Transverse colon (tissue), 4 donors: ENCODE measurements at places on chromosomes 3 and 15.

GRCh38 chr3:134327594-134327975 is 46.7 kb downstream of the AMOTL2 start:
- no peak for DNase-seq

DNA sequence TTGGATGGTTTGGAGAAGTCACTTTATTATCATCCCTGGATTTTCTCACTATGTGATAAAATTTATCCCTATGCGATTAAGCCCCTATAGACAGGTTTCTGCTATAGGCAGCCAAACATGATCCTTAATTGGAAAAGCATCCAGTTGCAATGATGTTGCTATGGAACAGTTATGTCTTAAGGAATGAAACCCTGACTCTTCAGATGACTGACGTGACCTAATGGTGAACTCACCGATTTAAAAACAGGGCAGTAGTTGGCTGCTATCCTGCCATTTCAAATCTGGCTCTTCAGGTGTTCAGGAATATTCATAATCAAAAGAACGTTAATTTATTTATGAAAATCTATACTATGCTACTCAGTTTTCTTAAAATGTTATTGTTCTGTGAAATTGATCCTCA is 106.8 kb upstream of the ROBO1 start:
- DNase-seq = no peak

- DNase-seq = no peak
These were observed 569 bp downstream of the TMEM266 start for GRCh38 chr15:76060118-76060989.

- no peak for DNase-seq
These were observed 163.1 kb downstream of the TUSC7 start for GRCh38 chr3:116872688-116873087.

GRCh38 chr3:36166477-36166876 is 213.8 kb upstream of the STAC start:
- no peak for DNase-seq

DNA sequence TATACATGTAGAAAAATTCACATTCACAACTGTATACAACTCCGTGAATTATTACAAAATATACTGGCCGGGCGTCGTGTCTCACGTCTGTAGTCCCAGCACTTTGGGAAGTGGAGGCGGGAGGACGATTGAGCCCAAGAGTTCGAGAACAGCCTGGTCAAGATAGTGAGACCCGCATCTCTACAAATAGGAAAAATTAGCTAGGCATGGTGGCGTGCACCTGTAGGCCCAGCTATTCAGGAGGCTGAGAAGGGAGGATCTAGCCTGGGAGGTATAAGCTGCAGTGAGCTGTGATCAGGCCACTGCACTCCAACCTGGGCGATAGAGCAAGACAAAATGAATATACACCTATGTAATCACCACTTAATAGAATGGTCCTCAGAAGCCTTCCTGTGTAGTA is 1.3 kb downstream of the RAD51 start:
- DNase-seq = no peak

GRCh38 chr3:194294895-194295214 is 56.3 kb downstream of the CPN2 start:
- DNase-seq = no peak

- no peak for DNase-seq
These were observed 49.5 kb downstream of the CEP63 start for GRCh38 chr3:134535186-134535970.

GRCh38 chr3:139301654-139302053 is 42.2 kb upstream of the MRPS22 start:
- no peak for DNase-seq

- DNase-seq = peak; percentile 58
These were observed 617.5 kb downstream of the ZPLD1 start for GRCh38 chr3:103052236-103052830.

DNA sequence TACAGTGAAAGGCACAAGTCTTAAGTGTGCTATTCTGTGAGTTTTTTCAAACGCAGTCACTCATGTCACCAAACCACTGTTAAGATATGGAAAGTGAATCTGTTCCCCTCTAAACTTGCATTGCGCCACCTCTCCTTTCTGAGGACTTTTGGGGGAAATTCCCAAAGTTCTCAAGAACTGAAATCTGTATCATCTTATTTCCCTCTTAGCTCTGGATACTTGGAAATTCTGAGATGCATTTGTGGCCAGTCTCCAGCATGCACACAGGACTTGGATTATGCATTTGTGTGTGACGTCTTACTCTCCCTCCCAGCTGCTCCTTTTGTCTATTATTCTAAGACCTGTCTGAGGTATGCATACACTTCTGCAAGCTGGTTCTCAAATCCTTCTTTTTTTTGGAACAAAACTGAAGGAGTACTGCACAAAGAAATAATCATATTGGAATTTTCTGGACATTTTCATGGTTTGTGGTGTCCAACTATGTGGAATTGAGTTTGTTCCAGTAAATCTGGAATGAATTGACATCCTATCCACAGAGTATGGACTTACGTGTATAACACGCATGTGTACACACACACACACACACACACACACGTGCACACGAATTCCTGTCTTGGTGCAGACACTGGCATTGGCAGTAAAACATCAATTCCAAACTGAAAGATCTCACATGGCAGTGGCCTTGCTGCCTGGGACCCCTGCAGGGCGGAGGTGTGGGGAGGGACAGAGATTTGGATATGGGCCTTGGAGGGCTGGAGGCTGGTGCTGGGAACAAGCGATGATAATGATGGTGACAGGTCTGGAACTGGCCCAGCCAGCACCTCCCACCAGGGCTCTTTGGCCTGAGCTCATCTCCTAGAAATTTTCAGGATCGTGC is 8.2 kb upstream of the LCTL start:
- no peak for DNase-seq

DNA sequence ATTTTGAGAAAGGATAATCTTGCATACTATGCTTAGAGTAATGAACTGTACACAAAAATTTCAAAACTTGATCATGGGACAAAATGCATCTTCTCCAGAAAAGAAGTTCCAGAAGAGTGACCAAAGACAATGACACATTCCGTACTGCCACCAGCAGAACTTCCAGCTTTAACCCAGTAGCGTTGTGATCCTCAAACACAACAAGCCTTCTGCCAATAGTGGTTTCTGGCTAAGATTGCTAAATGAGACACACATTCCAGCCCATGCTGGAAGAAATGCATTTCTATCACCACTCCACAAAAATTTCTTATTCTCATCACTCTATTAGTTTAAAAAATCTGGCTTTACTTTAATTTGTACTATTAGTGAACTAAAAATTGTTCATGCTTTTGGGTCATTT is 334.9 kb downstream of the TBC1D5 start:
- DNase-seq = no peak

- DNase-seq = no peak
These were observed 189.4 kb downstream of the TJP1 start for GRCh38 chr15:29632671-29633406.

DNA sequence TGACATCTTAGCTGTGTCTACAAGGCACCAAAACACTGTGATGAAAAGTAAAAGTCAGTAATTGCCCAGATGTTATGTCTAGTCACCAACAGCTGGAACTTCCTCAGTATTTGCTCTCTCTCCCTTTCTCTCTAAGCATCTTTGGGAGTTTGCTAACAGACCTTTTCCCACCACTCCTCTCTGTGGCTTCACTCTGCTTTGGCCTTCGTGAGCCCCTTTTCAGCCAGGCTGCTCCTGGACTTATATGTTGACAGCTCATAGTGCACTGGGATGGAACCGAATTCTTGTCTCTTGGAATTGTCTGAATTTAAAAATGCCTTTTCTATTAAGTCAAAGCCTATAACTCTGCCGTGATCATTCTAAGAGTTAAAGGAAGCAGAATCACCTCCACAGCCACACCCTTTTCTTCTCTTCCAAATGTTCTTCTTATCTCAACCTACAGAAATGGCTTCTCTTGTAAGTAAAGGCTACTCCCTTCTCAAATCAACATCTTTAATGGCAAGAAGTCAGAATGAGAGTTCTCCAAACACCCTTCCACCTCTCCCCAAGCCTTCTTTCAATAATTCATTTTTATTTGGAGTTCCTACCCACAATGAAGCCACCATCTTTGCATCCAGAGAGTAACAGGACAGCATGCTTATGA is 17.2 kb upstream of the FOXP1 start:
- DNase-seq = no peak

GRCh38 chr15:79212589-79213157 is 69.8 kb upstream of the ANKRD34C start:
- no peak for DNase-seq

GRCh38 chr15:40160021-40160420 is 848 bp upstream of the BUB1B start:
- DNase-seq = no peak

- DNase-seq = no peak
These were observed 192.8 kb upstream of the ROBO1 start for GRCh38 chr3:79960594-79960993.

- no peak for DNase-seq
These were observed 246.4 kb downstream of the ALCAM start for GRCh38 chr3:105613120-105613519.

- no peak for DNase-seq
These were observed 70.7 kb upstream of the THBS1 start for GRCh38 chr15:39510001-39510701.

GRCh38 chr3:64341296-64341695 is 116.0 kb upstream of the PRICKLE2 start:
- no peak for DNase-seq

DNA sequence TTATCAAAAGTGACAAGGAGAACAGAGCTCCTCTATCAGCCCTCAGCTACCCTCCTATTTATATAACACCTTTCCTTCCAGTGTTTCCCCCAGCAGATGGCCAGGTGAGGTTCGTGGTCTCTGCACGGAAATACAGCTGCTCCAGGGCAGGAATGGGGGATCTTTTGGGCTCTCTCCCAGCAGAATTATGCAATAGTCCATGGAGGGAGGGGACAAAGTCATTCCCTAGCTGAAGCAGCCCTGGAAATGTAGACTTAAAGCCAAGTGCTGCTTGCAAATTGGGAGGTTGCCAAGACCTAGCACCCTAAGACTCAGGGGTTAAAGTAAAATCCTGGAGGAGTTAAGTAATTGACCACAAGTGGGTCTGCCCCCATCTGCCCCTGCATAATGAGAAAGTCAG is 256.3 kb downstream of the LRTM1 start:
- DNase-seq = no peak

DNA sequence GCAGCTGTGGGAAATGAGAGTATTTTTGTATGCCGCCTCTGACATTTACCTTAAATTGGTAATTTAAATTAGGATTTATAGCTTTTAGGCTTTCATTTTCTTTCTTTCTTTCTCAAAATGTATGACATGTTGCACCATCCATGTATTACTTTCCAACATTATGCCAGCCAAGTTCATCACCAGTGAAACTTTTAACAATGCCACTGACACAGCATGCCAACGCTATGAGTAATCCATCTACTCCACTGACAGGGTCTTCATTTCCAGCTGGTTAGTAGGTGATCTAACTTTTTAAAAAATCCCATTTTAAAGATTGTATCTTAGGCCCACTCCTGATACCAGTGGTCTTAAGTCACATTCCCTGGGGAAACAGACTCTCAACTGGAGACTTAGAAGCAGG is 21.8 kb upstream of the CLDN16 start:
- no peak for DNase-seq

GRCh38 chr3:141728355-141728892 is 9.7 kb upstream of the RNF7 start:
- DNase-seq = no peak

- no peak for DNase-seq
These were observed 53.0 kb upstream of the CA12 start for GRCh38 chr15:63434576-63435186.

DNA sequence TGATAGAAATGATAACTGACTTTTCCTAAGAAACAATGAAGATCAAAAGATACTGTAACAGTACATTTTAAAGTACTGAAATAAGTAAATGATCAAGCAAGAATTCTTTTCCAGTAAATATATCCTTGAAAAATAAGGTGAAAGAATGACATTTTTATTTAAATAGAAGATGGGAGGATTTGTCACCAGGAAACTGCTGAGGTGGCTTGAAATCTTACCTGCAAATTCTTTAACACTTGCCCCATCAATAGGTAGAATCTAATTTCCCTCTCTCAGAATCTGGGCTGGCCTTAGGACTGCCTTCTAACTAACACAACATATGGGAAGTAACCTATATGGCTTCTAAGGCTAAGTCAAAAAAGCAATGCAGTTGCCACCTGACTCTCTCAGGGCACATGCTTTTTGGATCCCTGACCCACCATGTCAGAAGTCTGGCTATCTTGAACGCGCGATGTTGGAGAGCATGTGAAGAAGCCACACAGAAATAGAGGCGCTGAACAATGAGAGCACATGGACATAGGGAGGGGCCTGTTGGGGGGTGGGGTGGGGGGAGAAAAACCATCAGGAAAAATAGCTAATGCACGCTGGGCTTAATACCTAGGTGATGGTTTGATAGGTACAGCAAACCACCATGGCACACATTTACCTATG is 11.5 kb downstream of the ACSBG1 start:
- no peak for DNase-seq

DNA sequence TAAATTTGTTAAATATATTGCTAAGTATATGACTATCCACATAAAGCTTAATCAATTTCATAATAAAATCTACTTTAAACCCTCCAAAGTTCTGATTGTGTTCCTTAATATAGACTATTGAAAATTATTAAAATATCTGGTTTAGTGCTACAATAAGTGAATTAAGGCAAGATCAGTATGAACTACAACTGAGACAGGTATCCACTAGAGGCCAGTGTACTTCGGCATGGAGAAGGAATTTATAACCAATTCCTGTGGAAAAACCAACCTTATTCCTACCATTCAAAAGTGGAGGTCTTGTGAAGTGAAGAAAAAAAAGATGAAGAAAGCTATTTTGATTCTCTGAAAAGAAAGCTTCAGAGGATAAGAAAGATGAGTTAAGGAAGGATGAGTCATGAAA is 237.7 kb downstream of the SUCLG2 start:
- no peak for DNase-seq

DNA sequence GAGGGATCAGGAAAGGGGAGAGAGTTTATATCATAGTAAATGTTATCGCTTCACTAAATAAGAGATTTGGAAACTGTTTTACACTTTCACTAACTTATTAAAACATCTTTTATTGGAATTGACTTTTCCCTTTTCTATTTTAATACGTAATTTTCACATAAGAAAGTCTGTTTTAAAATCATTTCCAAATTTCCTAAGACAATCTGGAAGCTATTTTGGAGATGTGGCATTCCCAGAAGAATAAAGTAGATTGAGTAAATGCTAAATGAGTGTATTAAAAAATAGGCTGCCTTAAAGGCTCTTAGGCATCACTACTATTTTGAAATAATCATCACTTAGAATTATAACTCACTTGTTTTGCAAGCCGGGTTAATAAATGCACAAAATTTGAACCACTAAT is 763.5 kb downstream of the EDEM1 start:
- no peak for DNase-seq

DNA sequence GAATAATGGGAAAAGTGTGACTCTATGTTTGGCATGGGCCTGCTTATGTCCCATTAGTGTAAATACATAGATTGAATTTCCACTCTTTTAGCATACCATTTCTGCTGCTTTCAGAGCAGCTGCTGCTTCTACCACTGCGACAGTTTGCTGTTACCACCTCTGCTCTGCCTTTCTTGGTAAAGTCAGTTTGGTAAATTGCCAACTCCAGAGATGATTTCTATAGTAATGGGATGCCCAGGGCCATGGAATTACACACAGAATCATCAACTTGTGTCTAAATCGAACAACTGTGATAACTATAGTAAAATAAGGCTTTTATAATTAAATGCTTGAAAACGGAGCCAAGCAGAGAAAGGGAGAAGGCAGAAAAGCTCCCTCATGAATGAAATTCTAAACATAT is 168.4 kb upstream of the VEPH1 start:
- DNase-seq = no peak

- DNase-seq = peak; percentile 75
These were observed 922 bp downstream of the RAB11A start for GRCh38 chr15:65869954-65870871.
